ENCODE measurements at places on chromosomes 2 and 18.

DNA sequence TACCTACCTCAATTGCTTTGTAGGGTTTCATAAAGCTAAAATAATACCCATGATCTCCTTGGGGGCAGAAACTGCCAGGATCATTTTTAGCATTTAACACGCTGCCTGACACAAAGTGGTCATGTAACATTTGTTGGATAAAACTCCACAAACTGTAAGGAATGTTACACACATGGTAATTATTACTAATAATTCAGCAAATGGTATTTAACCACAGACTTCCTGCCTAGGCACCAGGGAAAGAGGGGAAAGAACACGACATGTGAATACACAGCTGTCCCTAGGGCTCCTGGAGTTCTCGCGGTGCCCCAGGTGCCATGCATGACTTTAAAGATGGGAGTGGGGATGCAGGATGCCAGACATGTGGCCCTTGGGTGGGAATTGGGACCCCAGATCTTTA is 43.5 kb downstream of the ASAP2 start:
- DNase-seq: no peak

DNA sequence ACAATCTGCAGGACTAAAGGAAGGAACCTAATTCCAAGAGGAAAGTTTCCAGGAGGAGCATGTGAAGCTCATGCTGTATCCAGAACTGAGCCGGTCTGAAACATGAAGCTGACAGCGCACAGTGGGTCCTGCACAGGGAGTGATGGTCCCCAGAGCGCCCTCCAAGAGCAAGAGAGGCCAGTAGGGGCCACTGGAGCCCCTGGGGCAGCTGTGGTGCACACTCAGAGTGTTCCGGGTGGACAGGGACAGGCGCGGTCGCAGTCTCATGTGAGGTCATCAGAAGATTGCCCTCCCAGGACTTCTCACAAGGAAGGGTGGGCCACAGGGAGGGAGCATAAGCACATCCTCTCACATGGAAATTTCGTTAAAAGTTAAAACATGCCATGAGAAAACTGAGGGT is 355.9 kb downstream of the EIPR1 start:
- no peak for DNase-seq

- no peak for DNase-seq
These were observed 88.7 kb downstream of the KLHL14 start for GRCh38 chr18:32684096-32684495.

DNA sequence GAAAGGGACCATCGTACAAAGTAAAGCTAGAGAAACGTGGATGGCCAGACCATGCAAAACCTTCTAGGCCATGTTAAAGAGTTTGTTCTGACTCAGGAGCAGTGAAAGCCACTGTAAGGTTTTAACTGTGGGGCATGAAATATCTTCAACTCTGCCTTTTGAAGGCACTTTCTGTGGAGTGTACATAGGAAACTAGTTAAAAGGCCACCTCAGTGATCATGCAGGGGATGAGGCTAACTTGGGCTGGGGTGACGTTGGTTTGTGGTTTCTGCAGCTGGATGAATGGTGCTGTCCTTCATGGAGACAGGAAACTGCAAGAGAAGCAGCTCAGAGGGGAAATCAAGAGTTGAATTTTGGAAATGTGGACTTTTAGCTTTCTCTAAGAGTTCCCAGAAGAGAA is 190.7 kb downstream of the CDCA7 start:
- no peak for DNase-seq

DNA sequence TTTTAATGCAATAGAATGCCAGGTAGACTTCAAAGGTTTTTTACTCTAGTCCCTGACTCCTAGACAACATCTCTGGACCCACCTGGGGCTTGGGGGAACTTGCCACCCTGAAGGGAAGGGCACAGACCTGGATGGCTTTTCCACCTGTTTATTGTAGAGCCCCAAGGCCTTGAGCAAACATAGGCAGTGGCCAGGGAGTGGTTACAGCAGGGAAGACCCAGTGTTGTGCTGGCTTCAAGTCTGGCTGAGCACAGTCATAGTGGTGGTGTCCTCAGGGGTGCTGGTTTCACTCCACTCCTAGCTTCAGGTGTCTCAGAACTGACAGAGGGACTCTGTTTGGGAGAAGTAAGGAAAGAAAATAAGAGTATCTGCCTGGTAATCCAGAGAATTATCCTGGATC is 5.5 kb upstream of the SRD5A2 start:
- DNase-seq: no peak

- no peak for DNase-seq
These were observed 77.2 kb upstream of the STK17B start for GRCh38 chr2:196248467-196249094.

- no peak for DNase-seq
These were observed 386.5 kb upstream of the DCC start for GRCh38 chr18:51953521-51953920.

- no peak for DNase-seq
These were observed 22.5 kb upstream of the NMUR1 start for GRCh38 chr2:231552752-231553151.

GRCh38 chr2:157596992-157597681 is 31.5 kb downstream of the ACVR1C start:
- no peak for DNase-seq

DNA sequence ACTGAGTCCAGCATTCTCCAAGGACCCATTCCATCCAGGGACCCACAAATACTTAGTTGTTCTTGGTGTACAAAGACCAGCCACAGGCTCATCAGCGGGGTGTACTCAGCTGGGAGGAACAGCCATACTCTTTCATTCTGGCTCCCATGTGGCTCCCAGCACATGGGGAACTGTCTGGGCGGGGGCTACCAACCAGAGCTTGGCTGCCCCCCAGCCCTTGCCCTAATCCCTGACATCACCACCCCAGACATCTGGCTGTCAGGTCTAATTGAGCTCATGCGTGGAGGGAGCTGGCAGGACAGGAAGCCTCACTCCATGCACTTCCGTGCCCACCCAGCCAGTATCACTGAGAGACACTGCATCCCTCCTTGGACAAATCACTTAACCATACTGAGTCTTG is 283.6 kb downstream of the DYSF start:
- DNase-seq: no peak

DNA sequence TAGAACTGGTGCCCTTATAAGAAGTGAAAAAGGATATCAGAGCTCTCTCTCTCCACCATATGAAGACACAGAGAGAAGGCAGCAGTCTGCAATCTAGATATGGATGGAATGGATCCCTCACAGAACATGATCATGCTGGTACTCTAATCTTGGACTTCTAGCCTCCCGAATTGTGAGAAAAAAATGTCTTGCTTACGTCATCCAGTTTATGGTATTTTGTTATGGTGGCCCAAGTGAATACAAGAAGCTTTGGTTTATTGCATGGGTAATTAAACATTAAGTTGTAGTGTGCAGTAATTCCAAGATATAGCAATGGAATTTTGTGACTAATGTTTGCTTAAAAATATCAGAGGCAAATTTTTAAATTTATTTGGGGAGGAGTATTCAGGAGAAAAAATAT is 1667.4 kb upstream of the SLC39A10 start:
- no peak for DNase-seq

GRCh38 chr2:230097841-230098240 is 29.1 kb upstream of the SLC16A14 start:
- no peak for DNase-seq

DNA sequence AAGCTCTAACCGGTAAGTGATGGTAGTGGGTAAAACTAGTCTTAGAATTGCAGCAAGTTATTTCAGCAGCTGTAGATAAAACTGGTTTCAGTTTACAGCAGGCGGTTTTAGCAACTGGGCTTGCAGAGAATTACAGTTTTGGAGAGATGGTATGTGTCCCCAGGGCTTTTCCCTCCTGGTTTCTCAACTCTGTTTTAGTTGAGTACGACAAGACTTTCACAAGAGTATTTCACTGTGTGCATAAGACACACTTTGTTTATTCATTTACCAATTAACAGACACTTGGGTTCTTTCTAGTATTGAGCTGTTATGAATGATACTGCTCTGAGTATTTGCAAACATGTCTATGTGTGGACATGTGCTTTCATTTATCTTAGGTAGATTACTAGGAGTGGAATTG is 65.6 kb upstream of the RFX8 start:
- peak; percentile 33 for DNase-seq

DNA sequence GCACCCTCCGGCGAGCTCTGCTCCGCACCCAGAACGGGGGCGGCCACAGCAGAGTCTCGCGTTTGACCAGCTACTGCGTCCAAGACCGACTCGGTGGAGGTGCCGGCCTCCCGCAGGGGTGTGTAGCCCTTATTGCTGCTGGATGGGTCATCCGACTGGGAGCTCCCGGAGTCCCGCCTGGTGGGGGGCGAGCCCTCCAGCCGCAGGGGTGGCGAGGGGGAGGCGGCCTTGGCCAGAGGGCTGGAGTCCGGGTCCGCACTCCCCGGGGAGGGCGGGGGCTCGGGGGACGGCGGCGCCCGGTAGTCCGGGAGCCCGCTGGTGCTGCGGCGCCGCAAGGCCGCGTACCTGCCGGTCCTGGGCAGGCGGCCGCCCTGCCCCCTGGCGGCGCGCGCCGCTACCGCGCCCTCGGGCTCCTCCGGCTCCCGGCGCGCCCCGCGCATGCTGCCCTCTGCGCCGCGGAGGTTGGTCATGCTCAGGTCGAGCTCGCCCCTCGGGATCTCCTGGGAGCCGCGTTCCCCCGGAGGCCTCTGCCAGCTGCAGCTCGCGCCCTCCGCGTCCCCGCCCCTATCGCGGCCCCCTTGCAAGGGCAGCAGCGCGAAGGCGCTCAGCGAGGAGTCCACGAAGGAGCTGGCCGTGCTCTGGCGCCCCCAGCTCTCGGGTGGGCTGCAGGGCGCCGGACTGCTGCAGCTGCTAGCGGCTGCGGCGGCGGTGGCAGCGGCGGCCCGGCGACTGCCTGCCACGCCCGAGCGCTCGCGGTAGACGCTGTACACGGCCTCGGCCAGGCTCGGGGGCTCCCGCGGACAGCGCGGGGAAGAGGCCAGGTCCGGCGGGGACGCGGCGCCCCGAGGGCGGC is 4.8 kb downstream of the TMEM200C start:
- DNase-seq: no peak

GRCh38 chr2:142533177-142533576 is 344.3 kb upstream of the KYNU start:
- DNase-seq: no peak

DNA sequence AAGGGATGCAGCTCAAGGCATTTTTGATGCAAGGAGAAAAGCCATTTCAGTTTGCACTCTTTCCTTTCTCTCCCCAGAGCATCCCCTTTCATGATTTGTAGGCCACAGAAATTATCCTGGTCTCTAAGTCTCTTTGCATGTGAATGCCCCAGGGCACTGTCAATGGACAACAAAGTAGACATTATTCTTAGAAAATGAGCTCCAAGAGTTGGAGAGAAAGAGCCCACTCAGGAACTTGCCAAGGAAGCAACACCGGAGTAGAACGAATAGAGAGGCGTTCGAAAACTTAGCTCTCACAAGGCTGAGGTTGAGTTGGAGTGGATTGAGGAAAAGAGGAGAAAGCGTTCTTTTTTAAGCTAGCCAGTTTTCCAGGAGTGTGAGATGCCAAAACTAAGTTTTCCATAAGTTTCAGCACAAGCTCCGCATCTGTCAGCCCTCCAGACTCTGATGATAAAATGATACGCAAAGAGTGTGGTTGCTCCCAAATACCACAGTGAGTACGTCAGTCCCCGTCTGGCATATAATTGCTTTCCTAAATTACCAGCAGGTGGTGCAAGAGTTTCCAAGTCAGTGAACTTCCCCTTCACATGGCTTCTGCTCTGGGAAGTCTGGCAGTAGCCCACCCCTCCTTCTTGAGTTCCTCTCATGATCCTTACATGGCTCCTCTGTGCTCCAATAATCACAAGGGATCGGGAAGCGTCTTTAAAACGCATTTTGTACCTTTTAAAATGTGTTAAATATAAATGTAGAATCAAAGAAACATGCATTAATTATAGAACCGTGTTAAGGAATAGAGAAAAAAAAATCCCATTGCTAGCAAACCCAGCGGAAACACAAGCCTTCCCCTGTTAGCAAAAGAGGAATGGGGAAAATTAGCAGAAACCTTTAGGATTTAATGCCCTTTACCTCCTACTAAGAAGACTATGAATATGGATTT is 1060.6 kb upstream of the FANCL start:
- peak; percentile 26 for DNase-seq

- no peak for DNase-seq
These were observed 197.4 kb downstream of the VAPA start for GRCh38 chr18:10111191-10111590.

- no peak for DNase-seq
These were observed 31.1 kb upstream of the CD8A start for GRCh38 chr2:86821842-86822241.

- DNase-seq: no peak
These were observed 142.9 kb downstream of the ASB1 start for GRCh38 chr2:238569507-238570195.

- no peak for DNase-seq
These were observed 65.4 kb downstream of the PID1 start for GRCh38 chr2:229205704-229206103.

DNA sequence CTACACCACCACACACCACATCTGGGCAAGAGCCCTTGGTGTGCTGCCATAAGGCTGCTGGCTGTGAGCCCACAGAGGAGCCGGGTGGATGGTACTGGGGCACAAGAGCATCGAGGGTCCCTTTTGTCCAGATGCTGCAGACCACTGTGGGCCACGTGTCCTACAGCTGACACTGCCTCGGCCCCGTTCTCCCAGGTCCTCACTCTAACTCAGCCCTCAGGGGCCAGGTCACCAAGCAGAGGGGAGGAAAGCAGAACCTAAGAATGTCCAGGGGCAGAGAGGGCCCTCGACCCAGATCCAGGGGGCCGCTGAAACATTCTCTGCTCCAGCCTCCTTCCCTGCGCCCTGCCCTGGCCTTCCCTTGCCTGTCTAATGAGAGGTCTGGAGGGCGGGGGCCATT is 91.7 kb upstream of the ASB18 start:
- no peak for DNase-seq

- DNase-seq: no peak
These were observed 778.1 kb upstream of the SOX11 start for GRCh38 chr2:4914036-4914435.

GRCh38 chr2:6181926-6182325 is 489.7 kb downstream of the SOX11 start:
- no peak for DNase-seq

- DNase-seq: no peak
These were observed 610 bp downstream of the SPC25 start for GRCh38 chr2:168889635-168890005.

DNA sequence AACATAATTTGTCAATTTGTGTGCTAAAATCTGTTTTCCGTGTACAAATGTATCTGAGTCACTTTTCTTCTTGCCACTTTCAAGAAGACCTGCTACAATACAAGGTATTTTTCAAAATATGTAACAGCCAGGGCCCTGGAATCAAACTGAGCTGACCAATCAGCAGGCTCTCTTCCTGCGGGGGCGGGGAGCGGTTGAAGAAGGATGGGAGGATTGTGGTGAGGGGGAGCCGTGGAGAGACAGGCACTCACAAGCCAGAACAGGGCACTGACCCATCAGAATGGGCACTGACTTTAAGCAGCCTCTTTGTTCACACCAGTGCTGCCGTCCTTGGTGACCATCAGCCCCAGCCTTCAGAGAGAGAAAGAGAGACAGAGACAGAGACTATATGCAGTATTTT is 40.6 kb upstream of the CCNYL1 start:
- no peak for DNase-seq

Measured in BJ (cell line).